ENCODE measurements at places on chromosomes 1 and 21. TPM values are rescaled to one million over a fixed set of nuclear protein-coding genes. Genes with fewer than 3 reads are reported as not detected.

UMODL1 gene
- not detected for total RNA-seq

YRDC gene
- 13.2 TPM for total RNA-seq

GRCh38 chr1:116377541-116378529 lies 4.8 kb downstream of the ATP1A1 start:
- H3K4me3 ChIP-seq, result peak overlapping the region; percentile 75
- peak; percentile 97 for DNase-seq
- H3K4me1 ChIP-seq, result peaks cover 58% of the 10 kb centered on the region
- peaks cover 50% of the 10 kb centered on the region for H3K36me3 ChIP-seq
- H3K27ac ChIP-seq, result peak overlapping the region; percentile 83

- 0 out of 2 replicates have a peak, but pooled peaks cover 4% of the 10 kb centered on the region for H3K27me3 ChIP-seq
- no peak for DNase-seq
- no peaks in the 10 kb centered on the region for H3K36me3 ChIP-seq
- no peak overlapping the region for H3K27ac ChIP-seq
- no peak overlapping the region for H3K4me3 ChIP-seq
Observed at GRCh38 chr1:228842094-228842775, 107.0 kb downstream of the RHOU start.

DNA sequence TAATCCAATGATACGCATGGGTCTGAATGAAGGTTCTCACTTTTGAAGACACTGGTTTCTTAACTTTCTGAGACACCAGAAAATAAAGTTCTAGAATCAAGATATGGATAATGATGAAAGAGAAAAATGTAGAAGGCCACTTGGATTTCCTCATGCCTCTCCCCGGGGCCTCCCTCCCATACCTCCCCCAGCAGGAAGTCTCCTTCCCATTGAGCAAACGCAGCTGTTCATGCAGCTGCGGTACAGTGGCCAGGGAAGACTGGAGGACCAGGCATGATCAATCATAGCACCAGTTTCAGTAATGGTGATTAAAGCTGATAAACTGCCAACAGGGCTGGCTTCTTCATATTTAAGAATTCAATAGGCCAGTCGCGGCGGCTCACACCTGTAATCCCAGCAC lies 10.9 kb upstream of the UBR4 start:
- no peaks in the 10 kb centered on the region for H3K27me3 ChIP-seq
- no peak overlapping the region for H3K27ac ChIP-seq
- H3K36me3 ChIP-seq, result peaks cover 14% of the 10 kb centered on the region

GRCh38 chr1:175797576-175797975 lies 54.2 kb upstream of the TNR start:
- H3K27ac ChIP-seq, result no peak overlapping the region
- no peaks in the 10 kb centered on the region for H3K4me1 ChIP-seq
- DNase-seq, result no peak
- H3K27me3 ChIP-seq, result peaks cover 35% of the 10 kb centered on the region
- no peaks in the 10 kb centered on the region for H3K36me3 ChIP-seq

DNA sequence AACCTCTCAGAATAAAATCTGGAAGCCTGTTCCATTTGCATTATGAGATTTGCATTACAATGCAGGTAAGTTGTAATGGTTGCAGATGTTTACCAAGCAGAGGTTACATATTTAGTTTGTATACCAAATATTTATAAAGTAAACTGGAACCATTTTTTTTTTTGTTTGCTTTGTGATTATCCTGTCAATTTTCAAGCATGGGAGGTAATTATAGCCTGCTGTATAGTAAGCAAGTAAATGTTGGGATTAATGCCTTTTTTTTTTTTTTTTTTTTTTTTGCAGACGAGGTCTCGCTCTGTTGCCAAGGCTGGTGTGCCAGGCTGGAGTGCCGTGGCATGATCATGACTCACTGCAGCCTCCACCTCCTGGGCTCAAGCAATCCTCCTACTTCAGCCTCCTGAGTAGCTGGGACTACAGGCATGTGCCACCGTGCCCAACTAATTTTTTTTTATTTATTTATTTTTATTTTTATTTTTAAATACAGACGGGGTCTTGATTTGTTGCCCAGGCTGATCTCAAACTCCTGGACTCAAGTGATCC lies 21.0 kb downstream of the NFYC start:
- no peak for DNase-seq
- H3K27me3 ChIP-seq, result no peaks in the 10 kb centered on the region
- H3K36me3 ChIP-seq, result no peaks in the 10 kb centered on the region
- H3K4me1 ChIP-seq, result peaks cover 43% of the 10 kb centered on the region
- no peak overlapping the region for H3K4me3 ChIP-seq
- peak overlapping the region; percentile 68 for H3K27ac ChIP-seq
